ENCODE measurements at places on chromosomes 11 and 22.
A peak's percentile ranks its signal among the peaks of the same experiment; 100 is the strongest.

DNA sequence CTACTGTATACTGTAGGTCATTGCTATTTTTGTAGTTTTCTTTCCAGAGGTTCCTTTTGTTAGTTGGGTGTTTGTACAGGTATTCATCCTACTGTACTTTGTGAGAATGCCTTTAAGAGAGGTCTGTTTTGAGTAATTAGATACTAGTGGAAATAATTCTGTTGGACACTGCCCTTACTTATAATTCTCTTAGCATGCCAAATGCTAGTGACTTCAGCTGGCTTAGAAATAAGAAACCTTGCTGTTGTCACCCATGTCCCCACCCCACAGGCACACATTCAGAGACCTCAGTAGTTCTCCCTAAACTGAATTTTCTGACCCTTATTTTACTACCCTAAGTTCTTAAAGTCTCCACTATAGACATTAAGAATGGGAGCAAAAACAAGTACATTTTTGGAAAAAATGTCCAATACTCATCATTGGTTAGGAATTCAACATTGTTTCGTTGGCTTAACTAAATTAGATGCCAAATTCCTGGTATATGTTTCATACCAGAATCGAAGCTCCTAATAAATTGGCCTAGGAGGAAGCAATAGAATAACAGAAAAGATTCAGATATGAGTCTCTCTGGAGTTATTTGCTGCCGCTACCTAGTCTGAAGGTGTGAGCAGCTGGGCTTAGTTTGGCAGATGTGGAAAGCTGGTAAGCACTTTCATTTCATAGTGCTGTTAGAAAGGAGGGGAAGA is 28.4 kb downstream of the ZNF143 start:
- DNase-seq, result no peak

GRCh38 chr22:43273902-43274484 is 69.2 kb downstream of the SCUBE1 start:
- DNase-seq, result peak; percentile 69

- DNase-seq, result no peak
These were observed 1.5 kb downstream of the APOBEC3H start for GRCh38 chr22:39098576-39098975.

DNA sequence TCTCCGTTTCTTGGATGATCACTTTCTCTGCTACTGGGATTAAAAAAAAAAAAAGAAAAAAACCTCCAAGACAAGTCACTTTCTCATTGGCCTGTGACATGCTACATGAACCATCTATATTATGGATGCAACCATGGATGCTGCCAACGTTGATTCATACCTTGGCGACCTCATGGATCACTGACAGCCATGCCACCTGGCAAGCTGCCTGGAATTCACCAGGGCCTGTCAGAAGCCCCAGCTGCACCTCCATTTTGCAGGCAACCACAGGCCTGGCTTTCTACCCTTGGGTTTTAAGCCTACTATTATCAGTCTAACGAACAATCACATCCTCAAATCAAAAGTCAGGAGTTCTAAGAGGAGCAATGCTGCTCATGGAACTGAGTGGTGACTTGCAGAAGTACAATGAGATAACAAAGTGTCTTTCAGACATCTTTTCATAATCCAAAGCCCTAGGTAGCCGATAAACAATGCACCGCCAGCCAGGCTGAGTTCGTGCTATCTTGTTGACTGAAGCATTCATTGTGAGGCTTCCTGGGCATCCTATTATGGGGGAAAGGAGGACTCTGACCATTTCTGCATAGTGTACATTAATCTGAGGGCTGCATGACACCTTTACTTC is 48.0 kb upstream of the CADM1 start:
- DNase-seq, result no peak

DNA sequence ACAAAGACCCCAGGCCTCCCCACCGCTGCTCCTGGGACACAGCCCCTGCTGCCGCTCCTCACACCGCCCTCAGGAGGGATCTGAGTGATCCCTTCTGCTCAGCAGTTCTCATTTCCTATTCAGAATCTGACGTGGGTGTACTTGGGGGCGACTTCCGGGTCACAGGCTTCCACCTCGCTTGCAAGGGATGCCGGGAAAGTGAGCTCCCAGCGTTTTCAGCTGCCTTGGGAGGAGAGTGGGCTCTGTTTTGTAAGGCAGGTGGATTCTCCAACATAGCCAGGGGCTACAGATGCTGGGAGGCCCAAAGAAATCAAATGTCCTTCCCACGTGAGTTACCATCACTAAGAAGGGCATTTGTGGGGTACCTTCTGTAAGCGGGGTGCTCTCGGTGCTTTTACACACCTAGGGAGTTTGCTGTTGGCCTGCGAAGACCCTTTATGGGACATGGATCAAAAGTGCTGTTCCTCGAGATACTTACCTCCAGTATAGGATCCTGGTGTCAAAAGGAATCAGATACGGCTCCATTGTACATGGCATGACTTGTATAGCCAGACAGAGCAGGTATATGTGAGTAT is 9.7 kb upstream of the LRRC10B start:
- DNase-seq, result no peak

Measured in inflammatory macrophage (primary cell).